ENCODE measurements at places on chromosomes 5 and 9. TPM values are rescaled to one million over a fixed set of nuclear protein-coding genes. Genes with fewer than 3 reads are reported as not detected.

The ITK gene
- total RNA-seq = 237 TPM

DNA sequence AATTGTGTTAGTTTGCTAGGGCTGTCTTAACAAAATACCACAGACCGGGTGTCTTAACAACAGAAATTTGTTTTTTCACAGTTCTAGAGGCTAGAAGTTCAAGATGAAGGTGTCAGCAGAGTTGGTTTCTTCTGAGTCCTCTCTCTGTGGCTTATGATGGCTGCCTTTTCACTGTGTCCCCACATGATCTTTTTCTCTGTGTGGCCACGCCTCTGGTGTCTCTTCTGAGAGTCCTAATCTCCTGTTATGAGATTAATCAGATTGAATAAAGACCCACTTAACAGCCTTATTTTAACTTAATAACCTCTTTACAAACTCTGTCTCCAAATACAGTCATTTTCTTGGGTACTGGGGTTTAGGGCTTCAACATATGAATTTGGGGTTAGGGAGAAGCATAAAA is 561.1 kb downstream of the NR2F1-AS1 start:
- no peak for DNase-seq

GRCh38 chr9:100282388-100282719 is 70.4 kb downstream of the TEX10 start:
- no peak for DNase-seq

DNA sequence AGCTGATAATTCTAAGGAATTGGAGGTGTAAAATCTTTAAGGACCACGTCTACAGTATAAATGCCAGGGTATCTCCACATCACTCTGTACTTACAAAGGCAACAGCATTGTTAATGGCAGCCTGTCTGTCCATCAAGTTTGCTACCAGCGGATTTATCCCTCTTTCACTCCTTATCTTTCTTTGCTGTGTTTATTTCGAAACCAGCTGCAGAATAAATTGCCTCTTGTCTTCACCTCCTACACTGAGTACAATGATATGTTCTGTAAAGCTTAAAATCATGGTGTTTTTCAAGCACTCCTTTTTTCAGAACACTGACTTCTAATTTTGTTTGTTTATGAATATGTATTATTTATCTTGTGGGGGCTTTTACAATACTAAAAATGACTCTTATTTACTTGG is 1088.1 kb downstream of the NR2F1-AS1 start:
- DNase-seq = no peak

DNA sequence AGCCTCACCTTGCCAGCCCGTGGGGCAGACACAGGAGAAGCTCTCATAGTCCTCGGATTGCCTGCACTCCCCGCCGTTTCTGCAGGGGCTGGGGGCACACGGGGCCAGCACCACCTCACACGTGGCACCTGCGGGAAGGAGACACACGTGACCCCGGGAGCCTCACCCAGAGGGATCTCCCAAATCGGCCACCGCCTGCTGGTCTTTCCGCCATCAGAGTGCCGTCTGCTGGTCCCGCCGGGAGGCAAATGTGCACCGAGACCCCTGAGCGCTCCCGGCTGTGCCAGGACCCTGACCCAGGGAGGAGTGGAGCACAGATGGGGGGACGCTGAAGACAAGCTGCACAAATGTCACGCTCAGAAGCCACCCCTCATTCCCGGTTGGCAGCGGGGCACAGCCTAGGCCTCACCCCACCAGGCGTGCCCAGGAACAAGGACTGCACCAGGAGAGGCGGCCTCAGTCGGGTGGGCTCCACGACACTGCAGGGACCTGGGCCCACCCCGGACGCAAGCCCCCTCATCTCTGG is 28.4 kb upstream of the SEC16A start:
- no peak for DNase-seq
